ENCODE measurements at places on chromosomes 11 and 22.
A peak's percentile ranks its signal among the peaks of the same experiment; 100 is the strongest.

DNA sequence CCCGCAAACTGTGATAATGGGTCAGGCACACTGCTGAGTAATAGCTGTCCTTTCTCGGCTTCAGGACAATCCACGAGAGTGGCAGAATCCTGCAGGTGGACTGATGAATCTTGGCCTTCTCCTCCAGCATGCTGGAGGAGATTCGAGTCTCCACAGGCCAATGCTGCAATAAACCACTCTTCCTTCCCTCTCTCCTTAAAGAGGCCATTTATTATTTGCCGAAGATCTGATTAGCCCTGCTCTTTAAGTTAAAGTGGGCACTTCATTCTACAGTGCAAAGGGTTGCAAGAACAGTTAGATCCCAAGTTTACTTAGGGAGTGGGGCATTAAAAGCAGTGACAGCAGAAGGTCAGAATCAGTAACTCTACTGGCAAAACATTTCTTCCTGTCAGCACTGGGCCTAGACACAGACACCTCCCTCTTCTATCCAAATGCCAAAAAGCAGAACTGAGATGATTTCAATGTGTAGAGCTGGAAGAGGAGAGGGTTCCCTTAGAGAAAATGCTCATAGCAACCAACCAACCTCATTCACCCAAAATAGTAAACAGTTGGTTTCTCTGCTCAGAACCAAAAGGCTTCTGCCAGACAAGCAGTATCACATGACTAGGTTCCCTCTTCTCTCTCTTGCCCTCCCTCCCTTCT is 121.7 kb downstream of the SGSM3 start:
- peak; percentile 98 for DNase-seq

- no peak for DNase-seq
Measured at GRCh38 chr22:35070451-35071093, 4.6 kb downstream of the ISX start.

DNA sequence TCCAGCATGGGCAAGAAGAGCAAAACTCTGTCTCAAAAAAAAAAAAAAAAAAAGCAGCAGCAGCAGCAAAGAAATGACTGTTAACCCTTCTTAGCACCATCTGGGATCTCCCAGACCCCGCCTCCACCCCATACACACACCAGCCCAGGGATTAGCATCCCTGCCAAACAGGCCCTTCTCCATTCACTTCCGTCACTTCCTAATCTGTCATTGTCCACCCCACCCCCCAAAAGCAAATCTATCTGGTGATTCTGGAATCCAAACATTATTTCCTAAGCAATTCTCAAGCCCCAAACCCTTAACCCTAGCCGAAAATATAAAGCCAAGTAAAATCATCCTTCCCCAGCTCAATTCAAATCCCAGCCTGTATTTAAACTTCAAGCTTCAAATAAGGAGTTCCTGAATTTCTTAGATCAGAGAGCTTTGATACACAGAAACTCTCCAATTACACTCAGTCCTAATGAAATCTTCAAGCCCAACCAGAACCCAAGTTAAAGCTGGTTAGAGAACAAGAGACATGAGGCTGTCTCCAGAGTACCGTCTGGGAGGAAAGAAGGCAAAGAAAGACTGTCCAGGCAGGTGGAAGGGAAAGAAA is 6.0 kb upstream of the AHNAK start:
- peak; percentile 81 for DNase-seq

GRCh38 chr22:38881464-38881871 is 9.5 kb upstream of the CBX6 start:
- peak; percentile 69 for DNase-seq

GRCh38 chr11:113131036-113131775 is 170.0 kb downstream of the NCAM1 start:
- no peak for DNase-seq

DNA sequence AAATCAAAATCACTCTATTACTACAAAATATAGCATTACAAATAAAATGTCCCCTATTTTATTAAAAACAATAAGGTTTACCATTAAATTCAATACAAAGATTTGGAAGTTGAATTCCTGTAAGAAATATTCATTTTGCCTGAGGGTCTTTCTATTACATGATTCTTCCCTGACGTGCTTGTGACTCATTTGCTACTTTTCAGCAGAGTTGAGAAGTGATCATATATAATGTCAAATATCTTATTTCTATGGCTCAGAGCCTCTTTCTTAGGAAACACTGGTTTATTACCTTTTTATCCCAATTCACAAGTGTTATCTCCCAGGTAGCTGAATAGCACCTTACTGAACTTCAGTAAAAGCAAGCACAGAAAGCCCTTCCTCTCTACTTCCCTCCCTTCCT is 65.2 kb upstream of the CNTN5 start:
- no peak for DNase-seq
